ENCODE measurements at places on chromosomes 11 and 22. TPM values are rescaled to one million over a fixed set of nuclear protein-coding genes. Genes with fewer than 3 reads are reported as not detected.

DNA sequence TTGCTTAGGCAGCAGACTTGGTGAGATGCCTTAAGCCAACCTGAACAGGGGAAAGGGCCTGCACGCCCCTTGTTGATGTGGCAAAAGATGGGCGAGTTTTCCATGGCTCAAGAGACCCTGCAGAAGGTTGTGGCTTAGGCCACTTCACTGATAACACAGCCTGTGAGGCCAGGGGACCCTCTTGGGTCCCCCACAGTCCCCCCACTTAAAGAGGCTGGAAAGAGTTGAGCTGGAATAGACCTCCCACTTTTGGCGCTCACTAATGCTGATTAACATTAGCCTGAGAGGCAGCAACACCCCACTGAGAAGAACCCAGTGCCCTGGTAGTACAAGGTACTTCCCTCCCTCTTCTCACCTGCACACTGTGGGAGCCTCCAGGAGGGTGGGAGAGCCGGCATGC, 107.5 kb downstream of the TRIM29 start:
- DNase-seq: no peak
- H3K27me3 ChIP-seq: no peaks in the 10 kb centered on the region

ALKBH3 gene
- 22.0 TPM for total RNA-seq

- no peaks in the 10 kb centered on the region for H3K36me3 ChIP-seq
- no peak overlapping the region for H3K4me3 ChIP-seq
Observed at GRCh38 chr22:37098976-37099591, 10.4 kb downstream of the TMPRSS6 start.

- no peaks in the 10 kb centered on the region for H3K27me3 ChIP-seq
- no peak for DNase-seq
- H3K4me3 ChIP-seq: no peak overlapping the region
- H3K36me3 ChIP-seq: no peaks in the 10 kb centered on the region
- peaks cover 14% of the 10 kb centered on the region for H3K4me1 ChIP-seq
Observed at GRCh38 chr11:129842138-129842537, 26.5 kb downstream of the TMEM45B start.

GRCh38 chr11:118521892-118522311, 5.4 kb upstream of the TTC36 start:
- DNase-seq: no peak
- H3K27me3 ChIP-seq: no peaks in the 10 kb centered on the region
- H3K27ac ChIP-seq: no peak overlapping the region
- H3K36me3 ChIP-seq: peaks cover 2% of the 10 kb centered on the region

DNA sequence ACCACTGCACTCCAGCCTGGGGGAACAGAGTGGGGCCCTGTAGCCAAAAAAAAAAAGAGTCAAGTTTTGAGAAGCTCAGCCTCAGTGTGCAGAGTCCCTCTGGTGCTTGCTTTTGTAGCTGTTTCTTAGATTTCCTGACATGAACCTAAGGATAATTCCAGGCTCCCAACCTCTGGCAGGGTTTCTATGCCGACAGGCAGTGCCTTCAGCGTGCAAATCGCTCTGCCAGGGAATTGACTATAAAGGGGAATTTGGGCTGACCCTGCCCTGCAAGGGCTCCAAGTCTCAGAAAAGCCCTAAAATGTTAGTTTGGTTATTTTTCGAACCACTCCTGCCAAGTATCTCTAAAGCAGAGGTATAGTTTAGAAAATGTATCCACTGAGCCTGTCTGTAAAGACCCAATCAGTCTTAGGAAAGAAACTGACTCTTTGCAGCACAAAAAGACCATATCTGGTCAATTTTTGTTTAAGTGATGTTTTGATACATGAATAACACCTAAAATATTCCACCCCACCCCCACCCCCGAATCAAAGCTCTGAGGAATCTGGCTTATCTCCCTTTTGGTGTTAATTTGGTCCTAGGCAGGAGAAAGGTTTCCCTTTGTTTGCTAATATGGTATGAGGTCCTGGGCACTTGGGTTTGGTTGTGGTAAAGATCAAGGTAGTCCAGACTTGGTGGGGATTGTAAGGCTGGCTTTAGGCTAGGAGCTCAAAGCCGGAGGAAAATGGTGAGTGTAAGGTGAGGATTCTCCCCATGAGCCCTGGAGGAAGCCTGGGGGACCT, 49.7 kb downstream of the ANO1 start:
- no peaks in the 10 kb centered on the region for H3K36me3 ChIP-seq
- no peak overlapping the region for H3K4me3 ChIP-seq

DNA sequence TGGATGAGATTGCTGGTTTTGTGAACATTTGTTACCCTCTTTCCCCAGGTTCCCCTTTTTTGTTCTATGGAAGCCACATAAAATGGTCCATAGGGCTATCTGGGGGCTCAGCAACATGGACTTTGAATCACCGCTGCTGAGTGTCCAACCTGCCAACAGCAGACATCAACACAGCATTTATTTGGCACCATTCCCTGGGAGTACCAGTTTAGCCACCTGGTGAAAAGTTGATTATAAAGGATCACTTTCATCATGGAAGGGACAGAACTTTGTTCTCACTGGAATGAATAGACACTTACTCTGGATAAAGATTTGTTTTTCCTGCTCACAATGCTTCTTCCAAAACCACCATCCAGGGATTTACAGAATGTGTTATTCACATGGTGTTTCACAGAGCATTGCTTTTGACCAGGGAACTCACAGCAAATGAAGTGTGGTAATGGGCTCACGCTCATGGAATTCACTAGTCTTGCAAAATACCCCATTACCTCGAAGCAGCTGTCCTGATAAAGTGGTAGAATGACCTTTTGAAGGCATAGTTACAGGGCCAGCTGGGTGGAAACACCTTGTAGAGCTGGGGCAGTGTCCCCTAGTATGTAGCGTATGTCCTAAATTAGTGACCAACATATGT, 43.9 kb downstream of the ADM start:
- no peak for DNase-seq
- no peak overlapping the region for H3K27ac ChIP-seq

DNA sequence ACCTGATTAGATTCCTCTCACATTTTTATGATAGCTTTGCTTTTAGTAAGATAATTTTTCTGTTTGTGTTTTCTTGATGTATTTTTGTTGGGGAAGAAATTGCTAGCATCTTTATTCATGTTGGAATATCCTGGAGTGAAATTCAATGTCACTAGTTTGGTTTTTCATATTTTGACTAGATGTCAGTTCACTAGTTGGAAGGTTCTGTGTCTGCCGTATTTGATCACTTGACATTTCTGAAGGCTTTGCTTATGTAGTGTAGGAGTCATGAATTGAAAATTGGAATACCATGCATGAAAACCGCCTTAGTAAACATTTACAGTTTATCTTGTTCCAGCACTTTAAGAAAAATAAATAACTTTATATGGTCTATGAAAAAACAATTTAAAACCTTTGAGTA, 348.4 kb downstream of the AASDHPPT start:
- no peaks in the 10 kb centered on the region for H3K36me3 ChIP-seq
- no peaks in the 10 kb centered on the region for H3K4me1 ChIP-seq
- no peak overlapping the region for H3K4me3 ChIP-seq
- H3K27me3 ChIP-seq: no peaks in the 10 kb centered on the region
- H3K27ac ChIP-seq: no peak overlapping the region

- peaks cover 16% of the 10 kb centered on the region for H3K4me1 ChIP-seq
- DNase-seq: no peak
Observed at GRCh38 chr11:34268906-34269430, 88.8 kb downstream of the ABTB2 start.

DNA sequence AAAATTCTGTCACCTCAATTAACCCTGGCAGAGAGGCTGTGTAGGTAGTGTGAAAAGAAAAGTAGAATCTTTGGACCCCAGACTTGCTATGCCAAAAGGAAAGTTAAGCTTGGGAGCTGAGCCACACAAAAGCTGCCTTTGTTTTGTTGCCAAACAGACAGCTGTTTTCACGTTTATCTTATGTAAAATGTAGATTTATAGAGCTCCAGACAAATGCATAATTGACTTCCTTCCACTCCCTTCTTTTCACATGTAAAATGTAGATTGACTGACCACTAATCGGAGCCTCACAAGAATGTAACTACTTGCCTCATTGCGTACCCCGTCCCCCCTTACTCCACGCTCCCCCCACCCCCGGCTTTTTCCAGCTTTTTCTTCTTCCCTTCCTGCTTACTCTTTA, 2302.2 kb upstream of the RAG2 start:
- no peak overlapping the region for H3K27ac ChIP-seq
- H3K4me1 ChIP-seq: no peaks in the 10 kb centered on the region
- no peaks in the 10 kb centered on the region for H3K27me3 ChIP-seq
- H3K36me3 ChIP-seq: no peaks in the 10 kb centered on the region
- no peak for DNase-seq

TSSK2 gene
- not detected for total RNA-seq

- DNase-seq: no peak
- H3K27me3 ChIP-seq: no peaks in the 10 kb centered on the region
- H3K36me3 ChIP-seq: no peaks in the 10 kb centered on the region
- H3K4me3 ChIP-seq: no peak overlapping the region
- no peaks in the 10 kb centered on the region for H3K4me1 ChIP-seq
Observed at GRCh38 chr22:17957693-17958092, 66.7 kb downstream of the MICAL3 start.

DNA sequence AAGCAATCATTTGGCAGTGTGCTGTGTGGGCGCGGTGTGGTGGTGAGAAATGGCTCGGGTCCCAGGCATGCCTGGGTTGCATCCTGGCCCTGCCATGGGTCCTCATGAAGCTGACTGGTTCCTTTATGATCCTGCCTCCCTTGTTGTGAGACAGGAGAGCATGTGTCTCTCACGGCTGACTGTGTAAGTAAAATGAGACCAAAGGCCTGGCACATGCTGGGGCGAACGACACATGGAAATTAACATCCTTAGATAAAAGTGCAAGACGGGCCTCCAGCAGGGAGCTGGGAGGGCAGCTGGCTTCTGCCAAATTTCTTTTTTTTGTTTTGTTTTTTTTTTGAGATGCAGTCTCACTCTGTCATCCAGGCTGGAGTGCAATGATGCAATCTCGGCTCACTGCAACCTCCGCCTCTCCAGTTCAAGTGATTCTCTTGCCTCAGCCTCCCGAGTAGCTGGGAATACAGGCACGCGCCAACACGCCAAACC, 9.4 kb upstream of the FBLN1 start:
- H3K36me3 ChIP-seq: no peaks in the 10 kb centered on the region
- H3K27ac ChIP-seq: peak overlapping the region; percentile 37
- H3K27me3 ChIP-seq: no peaks in the 10 kb centered on the region
- H3K4me3 ChIP-seq: no peak overlapping the region
- DNase-seq: no peak

- H3K4me1 ChIP-seq: no peaks in the 10 kb centered on the region
- H3K27me3 ChIP-seq: no peaks in the 10 kb centered on the region
- no peak overlapping the region for H3K27ac ChIP-seq
- H3K4me3 ChIP-seq: no peak overlapping the region
- H3K36me3 ChIP-seq: no peaks in the 10 kb centered on the region
Observed at GRCh38 chr22:20741634-20742581, 32.0 kb upstream of the SERPIND1 start.

KIRREL3 gene
- 0.33 TPM for total RNA-seq

DNA sequence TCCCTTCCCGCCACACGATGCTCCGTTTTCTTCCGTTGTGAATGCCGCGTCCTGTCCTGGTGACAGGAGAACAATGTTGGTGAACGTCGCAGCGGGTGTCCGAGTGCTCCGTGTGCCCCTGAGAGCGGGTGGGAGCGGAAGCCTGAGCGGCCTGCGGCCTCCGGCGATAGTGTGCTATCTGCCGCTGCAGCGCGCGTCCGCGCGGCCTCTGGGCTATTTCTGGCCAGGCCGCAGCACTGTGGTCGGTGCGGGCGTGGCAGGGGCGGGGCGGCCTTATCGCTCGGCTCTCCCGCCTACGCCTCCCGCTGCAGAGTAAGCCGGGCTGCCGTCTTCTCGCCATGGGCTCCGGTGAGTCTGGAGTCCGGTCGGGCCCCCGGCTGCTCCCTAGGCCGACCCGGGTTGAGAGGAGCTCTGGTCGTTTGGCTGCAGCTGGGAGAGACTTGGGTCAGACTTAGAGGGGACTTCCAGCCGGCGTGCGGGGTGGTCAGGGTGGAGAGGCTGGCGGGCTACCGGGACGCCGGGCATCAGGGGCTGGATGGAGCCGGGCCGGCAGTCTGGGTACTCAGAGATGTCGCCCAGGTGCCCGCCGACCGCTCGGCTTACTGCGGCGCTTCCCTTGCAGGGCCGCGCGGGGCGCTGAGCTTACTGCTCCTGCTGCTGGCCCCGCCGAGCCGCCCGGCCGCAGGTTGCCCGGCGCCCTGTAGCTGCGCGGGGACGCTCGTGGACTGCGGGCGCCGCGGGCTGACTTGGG, at the start of gene GP1BB:
TSS of gene GP1BB (plus strand) at position 308 of the 751 bp plus-strand sequence. CDS start at position 339, 31 bp downstream.
- peaks cover 19% of the 10 kb centered on the region for H3K4me1 ChIP-seq
- H3K36me3 ChIP-seq: no peaks in the 10 kb centered on the region
- peak; percentile 72 for DNase-seq
- H3K27me3 ChIP-seq: peaks cover 78% of the 10 kb centered on the region

DNA sequence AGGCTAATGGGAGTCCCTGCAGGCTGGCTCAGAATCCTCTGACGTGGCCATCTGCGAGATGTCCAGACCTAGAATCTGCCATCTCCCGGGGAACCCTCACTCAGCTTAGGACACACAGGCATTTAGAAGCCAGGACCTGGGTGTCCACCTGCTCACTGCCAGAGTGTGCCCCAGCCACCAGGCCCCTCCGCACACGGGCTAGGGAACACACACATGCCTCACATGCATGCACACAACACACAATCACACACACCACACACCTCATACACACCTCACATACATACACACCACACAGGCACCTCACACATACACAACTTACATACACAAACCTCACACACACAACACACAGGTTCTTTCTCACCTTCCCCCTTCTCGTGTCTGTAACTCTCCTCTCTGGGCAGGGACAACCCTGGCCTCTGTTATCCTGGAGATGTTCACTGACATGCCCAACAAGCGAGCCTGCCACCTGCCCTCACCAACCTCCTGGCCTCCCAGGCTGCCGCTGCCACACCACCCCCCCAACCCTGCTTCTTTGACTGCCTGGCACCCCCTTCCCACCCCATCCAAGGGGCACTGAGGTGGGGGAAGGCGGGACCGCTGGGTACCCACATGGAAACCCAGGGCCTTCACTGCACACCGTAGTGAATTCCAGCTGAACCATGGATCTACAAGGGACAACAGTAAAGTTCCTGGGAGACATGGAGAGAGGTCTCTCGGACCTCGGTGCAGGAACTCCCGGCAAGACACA, 38.1 kb downstream of the GNB1L start:
- H3K27ac ChIP-seq: no peak overlapping the region
- no peak for DNase-seq
- H3K27me3 ChIP-seq: no peaks in the 10 kb centered on the region
- H3K4me3 ChIP-seq: no peak overlapping the region

GRCh38 chr22:38018938-38019827, 34.8 kb upstream of the SOX10 start:
- H3K36me3 ChIP-seq: no peaks in the 10 kb centered on the region
- no peaks in the 10 kb centered on the region for H3K27me3 ChIP-seq
- peaks cover 3% of the 10 kb centered on the region for H3K4me1 ChIP-seq
- H3K4me3 ChIP-seq: no peak overlapping the region
- no peak for DNase-seq

DNA sequence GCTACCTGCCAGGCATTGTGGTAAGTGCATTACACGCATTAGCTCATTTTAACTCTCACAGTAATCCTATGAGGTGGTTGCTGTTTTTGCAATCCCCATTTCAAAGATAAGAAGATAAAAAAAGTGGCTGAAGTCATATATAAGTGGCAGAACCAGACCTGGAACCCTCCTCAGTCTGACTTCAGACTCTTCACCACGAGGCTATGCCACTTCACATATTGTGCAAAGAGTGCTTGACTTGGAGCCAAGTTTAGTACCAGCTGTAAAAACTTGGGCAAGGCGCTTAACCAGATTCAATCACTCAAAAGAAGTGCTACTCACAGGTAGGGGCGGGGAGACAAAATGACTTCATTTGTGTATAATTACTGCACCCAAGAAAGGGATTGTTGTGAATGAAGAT, 15.3 kb downstream of the BPIFC start:
- no peak for DNase-seq
- H3K27ac ChIP-seq: no peak overlapping the region
- peaks cover 28% of the 10 kb centered on the region for H3K27me3 ChIP-seq
- H3K36me3 ChIP-seq: no peaks in the 10 kb centered on the region
- no peak overlapping the region for H3K4me3 ChIP-seq
